Nephron progenitor cell (in vitro differentiated cells): ENCODE measurements at places on chromosomes 5 and 9.
A peak's percentile ranks its signal among the peaks of the same experiment; 100 is the strongest.

DNA sequence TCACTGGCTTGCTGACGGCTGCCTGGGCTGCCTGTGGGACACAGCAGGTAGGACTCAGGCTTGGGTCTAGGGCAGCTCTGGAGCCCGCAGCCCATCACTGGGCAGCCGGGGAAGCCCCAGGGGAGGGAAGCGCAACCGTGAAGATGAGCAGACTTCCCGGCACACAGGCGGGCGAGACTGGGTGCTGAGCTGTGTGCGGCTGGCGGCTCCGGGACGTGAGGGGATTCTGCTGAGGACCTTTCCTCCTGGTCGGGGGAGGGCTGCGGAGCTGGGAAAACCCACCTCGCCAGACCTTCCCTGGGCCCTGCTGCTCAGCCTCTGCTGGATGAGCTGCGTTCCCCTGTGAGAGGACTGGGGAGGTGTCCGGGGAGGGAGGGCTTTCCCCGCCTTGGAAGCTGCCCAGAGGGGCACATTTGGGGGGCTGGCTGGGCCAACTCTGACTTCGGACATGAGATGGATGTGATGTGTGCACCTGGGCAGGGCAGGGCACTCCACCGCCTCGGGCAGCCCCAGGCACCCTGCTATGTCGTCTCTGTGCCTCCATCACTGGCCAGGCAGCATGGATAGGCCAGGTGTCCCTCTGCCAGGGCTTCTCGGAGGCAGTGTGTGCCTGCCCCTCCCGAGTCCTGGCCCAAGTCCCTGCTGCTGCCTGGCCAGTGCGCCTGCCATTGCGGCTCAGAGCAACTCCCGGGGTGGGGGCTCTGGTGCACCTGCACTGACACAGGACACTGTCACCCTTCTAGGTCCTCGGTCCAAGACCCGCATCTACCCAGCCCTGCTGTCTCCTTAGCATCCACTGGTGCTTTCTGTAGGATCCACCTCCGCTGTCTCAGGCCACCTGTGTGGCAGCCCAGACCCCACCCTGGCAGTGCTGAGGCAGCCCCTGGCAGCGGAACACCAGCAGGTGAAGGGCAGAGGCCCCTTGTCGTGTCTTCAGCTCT, 66.4 kb downstream of the COL5A1 start:
- DNase-seq: no peak

GRCh38 chr9:125137200-125137599, 6.1 kb downstream of the SCAI start:
- DNase-seq: no peak

DNA sequence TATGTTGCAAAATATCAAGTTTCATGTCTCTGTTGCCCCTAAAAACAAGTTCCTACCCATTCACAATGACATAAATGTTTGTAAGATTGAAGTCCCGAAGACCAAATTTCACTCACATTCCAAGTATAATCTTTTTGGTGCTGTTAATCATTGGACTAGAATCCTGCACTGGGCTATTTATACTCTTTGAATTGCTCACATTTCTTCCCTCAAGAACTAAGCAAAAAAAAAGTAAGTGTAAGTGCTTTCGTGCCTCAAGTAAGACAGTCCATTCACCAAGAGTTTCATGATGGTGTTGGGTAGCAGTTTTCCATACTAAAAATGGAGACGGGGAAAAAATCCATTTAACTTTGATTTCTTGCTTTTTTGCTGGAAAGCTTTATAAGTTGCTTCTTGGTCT, 242.3 kb downstream of the EBF1 start:
- no peak for DNase-seq

DNA sequence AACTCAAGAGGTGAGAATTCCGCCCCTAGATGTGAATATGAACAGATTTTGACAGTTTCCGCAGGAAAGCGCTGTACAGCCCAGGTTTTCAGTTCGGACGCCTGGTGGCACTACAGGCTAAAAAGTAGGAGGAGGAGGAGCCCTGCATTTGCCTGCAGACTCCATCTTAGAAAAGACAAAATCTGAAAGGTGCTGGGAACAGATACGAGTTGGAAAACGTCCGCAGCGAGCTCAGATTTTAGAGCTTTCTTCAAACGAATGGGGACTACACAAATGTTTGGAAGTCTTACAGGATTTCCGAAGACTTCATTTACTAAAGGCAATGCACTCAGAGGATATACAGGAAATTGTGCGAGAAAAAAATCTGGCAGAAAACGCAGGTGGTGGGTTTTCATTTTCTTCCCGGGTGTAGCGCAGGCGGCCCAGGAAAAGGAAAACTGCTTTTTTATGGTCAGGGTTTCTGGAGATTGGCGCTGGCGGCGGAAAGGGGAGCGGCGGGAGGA, 9.9 kb upstream of the PCDHB2 start:
- DNase-seq: peak; percentile 17

- peak; percentile 43 for DNase-seq
Observed at GRCh38 chr5:177116631-177117373, 16.8 kb upstream of the NSD1 start.
